ENCODE measurements at places on chromosomes 5 and 9.

DNA sequence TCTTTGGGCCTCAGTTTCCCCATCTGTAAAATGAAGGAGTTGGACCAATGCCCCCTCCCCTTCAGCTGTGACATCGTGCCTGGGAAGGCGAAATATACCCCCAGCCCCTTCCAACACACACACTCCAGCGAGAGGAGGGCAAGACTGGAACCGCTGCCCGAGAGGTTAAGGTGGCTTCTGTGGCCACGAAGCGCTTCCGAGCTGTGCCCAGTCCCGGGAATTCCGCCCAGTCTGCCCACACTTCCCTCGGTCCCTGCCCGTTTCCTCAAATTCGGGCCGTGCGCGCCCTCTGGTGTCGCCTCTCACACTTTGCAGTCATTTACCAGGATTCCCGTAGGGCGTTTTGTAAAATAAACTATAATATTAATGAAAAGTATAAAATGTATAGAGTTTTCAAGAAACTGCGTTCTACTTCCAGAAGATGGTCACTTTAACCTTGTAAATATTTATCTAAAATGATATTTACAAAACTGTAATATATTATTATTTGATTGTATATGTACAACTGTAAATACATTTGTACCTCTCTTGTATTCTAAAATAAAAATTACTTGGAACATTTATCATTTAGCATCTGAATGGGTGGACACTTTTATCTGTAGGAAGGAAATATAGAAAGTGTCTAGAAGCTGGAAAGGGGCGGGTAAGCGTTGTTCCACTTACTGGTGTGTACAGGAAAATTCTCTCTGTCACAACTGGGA, 11.0 kb upstream of the EXOSC2 start:
- peak; percentile 92 for DNase-seq

DNA sequence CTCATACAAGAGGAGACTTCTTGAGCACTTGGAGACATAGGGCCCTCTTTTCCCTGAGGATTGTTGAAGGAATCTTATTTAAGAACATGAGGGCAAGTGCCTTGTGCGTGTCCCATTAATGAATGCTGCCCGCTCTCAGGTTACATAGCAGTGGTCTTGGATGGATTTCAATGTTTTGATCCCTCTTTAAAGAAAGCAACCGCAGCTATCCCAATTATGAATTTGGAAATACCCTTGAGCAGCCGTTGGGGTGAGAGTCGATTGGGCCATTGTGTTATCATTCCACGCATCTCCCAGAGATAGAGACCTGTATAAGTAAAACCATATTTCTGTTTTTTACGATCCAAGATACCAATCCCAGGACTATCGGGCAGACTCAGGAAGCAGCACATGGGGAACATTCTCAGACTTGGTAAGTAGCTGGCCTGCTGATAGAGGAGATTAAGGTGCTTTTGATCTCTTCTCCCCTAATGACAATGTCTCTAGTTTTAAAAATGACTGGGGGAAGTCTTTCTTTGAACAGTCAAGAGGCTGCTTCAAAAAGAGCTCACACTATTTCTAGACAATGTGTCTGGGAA, 145.3 kb downstream of the MACROH2A1 start:
- no peak for DNase-seq

- DNase-seq, result no peak
Measured at GRCh38 chr5:1789834-1790471, 9.7 kb downstream of the MRPL36 start.

GRCh38 chr5:174721530-174722432, 2.6 kb upstream of the MSX2 start:
- no peak for DNase-seq

DNA sequence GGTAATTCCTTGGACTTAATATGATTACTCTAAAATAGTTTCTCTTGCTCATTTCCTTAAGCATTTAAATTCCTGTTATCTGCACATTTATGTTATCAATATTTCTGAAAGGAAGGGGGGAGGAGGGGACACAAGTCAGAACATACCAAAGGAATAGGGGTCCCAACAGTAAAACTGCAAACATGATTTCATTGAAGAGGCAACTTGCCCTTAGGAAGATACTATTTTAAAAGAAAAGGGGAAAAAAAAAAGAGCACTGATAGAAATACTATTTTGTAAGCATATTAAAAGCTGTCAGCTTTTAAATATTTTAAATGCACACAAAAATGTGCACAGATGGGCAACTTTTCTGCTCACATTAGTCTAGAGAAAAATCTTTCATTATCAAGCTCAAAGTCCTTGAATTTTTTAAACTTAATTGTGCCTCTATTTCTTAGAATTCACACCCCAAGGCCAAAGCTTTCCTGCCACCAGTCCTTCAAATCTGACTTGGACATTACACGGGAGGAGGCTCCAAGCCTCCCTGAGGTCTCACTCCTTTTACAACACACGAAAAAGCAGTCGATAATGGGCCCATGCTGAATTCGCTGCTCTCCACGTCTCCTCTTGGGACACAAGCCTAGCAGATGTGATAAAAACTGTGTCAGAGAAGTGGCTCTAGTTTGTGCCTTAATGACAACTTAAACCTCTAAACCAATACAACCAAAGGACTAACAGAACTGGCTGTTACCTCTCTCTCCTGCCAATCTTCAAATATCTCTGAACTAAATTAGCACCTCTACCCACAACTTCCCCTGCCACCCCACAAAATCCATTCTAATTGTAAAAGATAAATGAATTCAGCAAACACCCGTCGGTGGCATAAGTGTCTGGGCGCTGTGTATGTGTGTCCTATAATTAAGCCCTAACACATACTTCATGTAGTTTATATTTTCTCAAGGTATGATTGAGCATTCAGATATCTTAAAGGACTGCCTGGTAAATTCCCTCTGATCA, 154.3 kb downstream of the DENND1A start:
- no peak for DNase-seq

DNA sequence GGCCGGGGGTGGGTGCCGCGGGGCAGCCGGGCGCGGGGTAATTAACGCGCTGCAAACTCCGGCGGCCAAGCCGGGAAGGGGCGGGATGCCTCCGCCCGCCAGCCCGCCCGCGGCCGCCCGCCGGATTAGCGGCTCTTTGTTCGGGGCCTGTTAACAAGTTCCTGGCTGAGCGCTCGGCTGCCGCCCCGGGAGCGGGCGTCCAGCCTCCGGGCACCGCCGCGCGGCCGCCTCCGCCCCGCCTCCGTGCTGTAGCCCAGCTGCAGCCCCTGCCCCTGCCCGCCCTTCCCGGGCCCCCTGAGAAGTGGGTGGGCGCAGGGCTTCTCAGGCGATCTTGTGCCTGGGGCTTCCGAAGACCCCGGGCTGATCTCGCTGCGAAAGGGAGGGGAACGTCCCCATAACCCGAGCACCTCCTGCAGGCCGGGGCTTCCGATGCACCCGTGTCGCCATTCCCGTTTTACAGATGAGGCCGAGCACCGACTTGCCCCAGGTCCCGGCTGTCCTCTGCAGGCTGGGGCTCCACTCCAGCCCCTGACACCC, 7.5 kb downstream of the UNC5A start:
- DNase-seq, result peak; percentile 72

DNA sequence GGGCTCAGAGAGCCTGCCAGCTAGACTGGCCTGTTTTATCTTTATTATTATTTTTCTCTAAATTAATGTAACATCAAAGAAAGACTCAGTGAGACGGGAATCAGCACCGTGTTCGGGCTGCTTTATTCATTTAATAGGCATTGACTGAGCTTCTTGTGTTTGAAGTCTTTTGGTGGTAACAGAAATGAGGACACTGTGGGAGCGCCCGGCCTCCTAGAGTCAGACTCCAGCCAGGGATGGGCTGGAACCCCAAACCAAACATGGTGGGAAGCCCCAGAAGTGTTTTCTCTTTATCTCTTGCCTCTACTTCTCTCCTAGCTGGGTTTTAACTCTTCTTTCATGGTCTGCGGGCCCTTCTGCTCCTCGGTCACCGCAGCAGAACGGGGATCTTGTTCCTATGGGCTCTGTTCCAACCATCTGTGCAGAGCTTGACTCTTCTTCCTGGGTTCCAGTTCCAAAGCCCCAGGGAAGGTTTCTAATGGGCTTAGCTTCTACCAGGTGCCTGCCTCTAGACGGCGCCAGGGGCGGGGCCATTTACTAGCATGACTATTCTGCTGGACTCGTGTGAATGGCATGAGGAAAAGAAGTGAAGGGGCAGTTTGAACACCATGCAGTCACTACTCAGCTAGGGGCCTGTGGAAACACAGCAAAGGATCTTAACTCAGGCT, 123.8 kb downstream of the FGF18 start:
- DNase-seq, result peak; percentile 45

DNA sequence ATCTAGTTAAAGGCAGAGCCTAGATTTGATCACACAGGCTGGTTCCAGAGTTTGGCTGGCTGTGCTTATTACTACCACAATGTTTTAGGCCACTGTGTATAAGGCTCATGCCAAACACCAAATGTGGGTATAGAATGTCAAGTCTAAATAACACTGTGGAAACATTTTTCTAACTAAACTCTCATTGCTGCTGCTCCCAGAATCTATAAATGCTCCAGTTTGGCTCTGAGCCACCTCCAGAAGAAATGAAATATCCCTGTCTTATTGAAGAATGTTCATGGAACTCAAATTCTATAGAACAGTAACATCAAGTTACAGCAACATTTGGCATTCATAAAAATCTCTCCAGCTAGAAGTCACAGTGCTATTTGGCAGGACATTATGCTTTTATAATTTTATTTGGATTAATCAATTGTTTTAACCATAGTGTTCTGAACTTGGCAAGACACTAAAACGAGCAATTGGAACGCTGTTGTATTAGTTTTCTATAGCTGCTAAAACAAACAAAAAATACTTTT, 178.1 kb upstream of the COX7C start:
- no peak for DNase-seq

- no peak for DNase-seq
Measured at GRCh38 chr5:65020492-65020891, 251.8 kb downstream of the CWC27 start.

DNA sequence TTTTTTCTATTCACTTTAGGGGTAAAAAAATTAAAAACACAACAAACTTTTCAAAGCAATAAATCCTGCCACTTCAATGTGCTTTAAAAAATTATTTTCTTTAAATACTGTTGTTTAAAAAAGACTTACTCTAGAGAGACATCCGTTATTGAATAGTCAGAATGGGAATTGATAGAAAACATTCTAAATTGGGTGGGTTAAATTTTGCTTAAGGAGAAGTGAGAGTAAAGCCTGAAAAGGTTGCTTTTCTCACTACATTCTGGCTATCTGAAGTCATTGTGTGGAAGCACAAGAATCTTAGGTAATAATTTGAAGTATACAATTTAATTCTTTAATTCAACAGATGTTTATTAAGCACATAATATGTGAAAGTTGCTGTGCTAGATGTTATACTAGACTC, 509.3 kb downstream of the NR2F1-AS1 start:
- DNase-seq, result no peak

GRCh38 chr9:35164711-35165110, 2.9 kb downstream of the UNC13B start:
- no peak for DNase-seq

DNA sequence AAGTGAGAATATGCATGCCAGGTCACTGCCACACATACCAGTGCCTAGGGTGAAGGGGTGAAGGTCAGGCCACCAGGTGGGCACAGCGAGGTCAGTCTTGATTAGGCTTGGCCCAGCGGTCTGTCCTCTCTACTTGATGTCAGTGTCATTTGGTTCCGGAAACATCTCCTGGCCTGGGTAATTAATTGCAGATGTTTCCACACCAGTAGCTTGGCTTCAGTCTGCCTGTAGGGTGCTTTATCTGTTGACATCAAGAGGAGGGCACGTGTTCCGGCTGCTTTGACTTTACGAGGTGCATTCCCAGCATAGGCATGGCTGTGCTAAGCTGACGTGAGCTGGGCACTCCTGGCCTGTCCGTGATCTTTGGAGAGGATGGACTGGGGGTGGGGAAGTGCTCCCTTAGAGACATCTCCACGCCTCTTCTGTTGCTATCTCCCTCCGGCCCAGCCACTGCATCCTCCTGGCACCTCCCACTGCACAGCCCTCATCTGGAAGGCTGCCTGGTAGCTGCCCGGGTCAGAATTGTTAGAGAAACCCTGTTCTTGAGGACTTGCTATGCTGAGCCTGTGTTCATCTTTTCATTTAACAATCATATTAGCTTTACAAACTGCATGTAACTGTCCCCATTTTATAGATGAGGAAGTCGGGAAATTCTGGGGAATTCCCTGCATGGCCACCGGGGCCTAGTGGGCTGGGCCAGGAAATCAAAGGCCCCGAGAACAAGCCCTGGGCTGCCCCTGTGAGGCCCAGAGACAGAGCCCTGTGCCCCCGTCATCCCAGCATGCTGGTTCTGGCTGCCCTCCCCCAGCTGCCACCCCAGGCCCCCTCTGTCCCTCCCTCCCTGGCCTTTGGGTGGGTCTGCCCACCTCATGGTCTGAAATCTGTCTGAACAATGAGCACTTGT, 29.1 kb downstream of the JADE2 start:
- no peak for DNase-seq

DNA sequence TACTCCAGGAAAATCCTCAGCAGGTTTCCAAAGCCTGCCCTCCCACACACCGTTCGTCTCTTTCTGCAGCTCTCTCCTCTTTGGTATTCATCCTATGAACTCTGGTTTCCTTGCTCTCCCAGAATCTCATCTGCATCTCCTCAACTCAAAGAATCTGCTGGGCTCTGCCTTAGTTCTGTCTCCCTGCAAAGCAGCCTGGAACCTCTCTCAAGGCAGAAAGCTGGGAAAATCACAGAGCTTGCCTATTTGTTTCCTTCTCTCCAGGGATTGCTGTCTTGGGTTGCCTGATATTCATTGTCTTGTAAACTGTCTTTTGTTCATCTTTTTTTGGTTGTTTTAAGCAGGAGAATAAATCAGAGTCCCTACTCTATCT, 5.3 kb upstream of the ERAP2 start:
- no peak for DNase-seq

DNA sequence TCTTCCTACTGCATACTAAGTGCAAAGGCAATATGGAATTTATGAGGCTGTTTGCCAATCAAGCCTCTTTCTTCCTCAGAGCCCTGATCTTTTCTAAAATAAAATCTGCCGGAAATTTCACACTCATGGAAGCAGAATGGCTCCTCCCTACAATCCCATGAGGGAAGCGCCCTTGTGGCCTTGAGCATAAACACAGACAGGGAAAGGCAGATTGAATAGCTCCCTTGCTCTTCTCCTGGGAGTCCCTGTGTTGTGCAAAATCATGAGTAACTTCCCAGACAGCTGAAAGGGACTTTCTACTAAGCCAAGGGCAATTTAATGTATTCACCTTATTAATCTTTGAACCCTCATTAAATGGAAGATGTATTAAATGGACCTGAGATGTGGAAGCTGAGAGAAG, 226.1 kb upstream of the PIK3R1 start:
- DNase-seq, result no peak
